Skeletal muscle cell (primary cell): ENCODE measurements at places on chromosomes 7 and 10.
A peak's percentile ranks its signal among the peaks of the same experiment; 100 is the strongest.

GRCh38 chr7:1058821-1059199 is 14.5 kb downstream of the GPR146 start:
- no peak for DNase-seq

- DNase-seq: no peak
Observed at GRCh38 chr7:77352665-77353406, 63.3 kb downstream of the GSAP start.

- DNase-seq: no peak
Observed at GRCh38 chr10:98446151-98446660, 529 bp downstream of the HPS1 start.

DNA sequence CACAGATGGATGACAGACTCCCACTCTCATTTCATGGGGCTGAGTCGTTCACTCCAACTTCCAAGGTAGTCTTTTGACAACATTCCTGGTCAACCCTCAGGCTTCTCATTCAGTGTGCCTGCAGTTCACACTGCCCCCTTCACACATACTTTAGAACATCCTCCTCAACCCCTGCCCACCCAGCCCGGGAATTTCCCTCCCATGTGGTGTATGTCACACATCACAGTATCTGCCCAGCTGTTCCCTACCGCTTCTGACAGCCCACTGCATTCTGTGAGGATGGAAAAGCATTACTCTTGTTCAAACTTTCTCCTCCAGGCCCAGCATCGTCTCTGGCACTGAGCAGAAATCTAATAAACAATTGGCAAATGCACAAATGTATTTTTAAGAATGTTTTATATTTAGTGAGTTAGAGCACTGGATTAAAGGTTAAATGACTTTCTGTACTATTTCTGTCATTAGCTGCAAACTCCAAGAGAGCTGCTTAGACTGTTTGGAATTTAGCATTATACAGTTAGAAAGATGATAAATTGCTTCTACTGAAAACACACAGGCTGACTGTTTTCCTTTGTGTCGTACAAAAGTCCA is 110.4 kb downstream of the SFMBT2 start:
- DNase-seq: peak; percentile 48

GRCh38 chr10:6068422-6068821 is 6.3 kb upstream of the IL2RA start:
- no peak for DNase-seq

DNA sequence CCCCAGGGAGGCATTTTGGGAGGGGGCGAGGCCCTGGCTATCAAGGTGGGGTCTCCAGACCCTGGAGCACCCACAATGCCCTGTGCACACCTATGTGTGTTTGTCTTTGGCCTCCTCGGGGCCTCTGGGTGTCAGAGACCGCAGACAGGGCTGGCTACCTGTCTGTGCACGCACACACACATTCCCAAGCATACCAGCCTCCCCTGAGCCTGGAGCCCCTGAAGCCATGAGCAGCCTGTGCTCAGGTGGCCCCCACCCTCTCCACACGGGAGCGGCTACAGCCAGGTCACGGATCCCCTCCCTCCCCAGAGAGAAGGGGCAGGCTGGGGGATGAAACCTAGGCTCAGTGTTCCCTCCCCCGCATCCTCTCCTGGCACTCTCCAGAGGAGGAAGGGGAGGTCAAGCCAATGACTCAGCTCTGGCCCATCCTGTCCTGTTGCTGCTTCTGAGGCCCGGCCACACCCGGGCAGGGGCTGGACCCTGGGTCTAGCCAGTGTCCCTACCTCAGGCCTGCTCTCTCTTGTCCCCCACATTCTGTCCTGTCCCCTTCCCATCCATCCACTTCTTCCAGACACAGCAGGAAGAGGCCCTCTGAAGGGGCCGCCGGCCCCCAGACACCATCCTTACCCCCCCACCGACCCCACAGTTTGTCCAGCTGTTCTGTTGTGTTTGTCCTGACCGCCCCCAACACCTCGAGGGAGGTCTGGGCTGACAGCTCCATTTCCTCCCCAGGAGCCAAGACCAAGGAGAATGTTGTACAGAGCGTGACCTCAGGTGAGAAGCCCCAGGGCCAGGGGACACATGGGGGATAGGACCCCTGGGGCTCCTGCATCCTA is 720 bp downstream of the SNCG start:
- DNase-seq: no peak

- DNase-seq: no peak
Observed at GRCh38 chr10:123143162-123143824, 4.6 kb upstream of the HMX2 start.

- DNase-seq: no peak
Observed at GRCh38 chr10:3524086-3524960, 260.7 kb downstream of the KLF6 start.

- no peak for DNase-seq
Observed at GRCh38 chr10:81215498-81215897, 659.5 kb upstream of the NRG3 start.

DNA sequence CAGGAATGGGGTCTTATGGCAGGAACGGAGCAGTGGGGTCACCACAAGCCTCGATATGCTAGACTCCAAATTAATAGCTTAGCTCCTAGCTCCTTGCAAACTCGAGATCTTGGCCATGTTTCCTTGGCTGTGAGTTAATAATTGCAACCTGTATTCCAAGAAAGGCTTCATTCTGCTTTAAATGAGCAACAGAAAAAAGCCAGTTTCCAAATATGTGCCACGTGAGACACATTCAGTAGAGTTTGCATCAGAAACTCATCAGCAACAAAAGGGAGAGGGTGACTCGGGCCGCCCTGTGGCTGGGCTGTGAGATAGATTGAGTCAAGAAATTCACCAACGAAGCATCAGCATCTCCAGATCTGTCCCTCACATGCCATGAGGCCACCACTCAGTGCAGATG is 112.0 kb downstream of the NPTX2 start:
- no peak for DNase-seq

- no peak for DNase-seq
Observed at GRCh38 chr10:79890469-79890868, 58.4 kb downstream of the SFTPD start.

GRCh38 chr7:75966190-75966961 is 28.0 kb downstream of the TMEM120A start:
- DNase-seq: peak; percentile 56

GRCh38 chr7:133778472-133778871 is 348.7 kb upstream of the LRGUK start:
- DNase-seq: no peak

- DNase-seq: no peak
Observed at GRCh38 chr10:14491811-14492210, 161.1 kb upstream of the FRMD4A start.

DNA sequence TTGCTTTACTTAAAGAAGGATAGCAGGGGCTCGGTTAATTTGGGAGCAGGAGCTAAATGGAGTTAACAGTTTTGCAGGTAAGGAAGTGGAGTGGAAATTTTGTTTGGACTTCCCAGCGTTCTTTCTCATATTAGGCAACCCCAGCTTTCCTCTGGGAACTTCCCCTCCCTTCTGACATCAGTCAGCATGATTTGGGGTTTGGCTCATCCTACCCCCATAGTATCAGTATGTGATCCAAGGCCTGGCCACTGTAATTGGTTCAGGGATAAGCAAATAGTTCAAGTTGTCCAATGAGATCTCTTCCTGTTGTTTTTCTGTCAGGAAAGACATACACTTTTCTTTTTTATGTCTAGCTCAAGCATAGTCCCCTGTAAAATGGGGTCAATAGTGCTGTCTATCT is 125.6 kb upstream of the CDK6 start:
- DNase-seq: no peak

GRCh38 chr10:89550509-89550908 is 15.1 kb upstream of the SLC16A12 start:
- no peak for DNase-seq

DNA sequence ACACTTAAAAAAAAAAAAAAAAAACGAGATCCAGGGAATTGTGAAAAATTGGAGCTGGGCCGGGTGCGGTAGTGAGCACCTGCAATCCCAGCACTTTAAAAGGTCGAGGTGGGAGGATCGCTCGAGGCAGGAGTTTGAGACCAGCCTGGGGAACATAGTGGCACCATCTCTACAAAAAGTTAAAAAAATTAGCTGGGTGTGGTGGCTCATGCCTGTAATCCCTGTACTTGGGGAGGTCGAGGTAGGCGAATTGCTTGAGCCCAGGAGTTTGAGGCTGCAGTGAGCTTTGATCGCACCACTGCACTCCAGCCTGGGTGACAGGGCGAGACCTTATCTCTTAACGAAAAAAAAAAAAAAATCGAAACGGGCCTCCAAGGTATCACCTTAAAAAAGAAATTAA is 2.0 kb downstream of the CLDN4 start:
- no peak for DNase-seq

DNA sequence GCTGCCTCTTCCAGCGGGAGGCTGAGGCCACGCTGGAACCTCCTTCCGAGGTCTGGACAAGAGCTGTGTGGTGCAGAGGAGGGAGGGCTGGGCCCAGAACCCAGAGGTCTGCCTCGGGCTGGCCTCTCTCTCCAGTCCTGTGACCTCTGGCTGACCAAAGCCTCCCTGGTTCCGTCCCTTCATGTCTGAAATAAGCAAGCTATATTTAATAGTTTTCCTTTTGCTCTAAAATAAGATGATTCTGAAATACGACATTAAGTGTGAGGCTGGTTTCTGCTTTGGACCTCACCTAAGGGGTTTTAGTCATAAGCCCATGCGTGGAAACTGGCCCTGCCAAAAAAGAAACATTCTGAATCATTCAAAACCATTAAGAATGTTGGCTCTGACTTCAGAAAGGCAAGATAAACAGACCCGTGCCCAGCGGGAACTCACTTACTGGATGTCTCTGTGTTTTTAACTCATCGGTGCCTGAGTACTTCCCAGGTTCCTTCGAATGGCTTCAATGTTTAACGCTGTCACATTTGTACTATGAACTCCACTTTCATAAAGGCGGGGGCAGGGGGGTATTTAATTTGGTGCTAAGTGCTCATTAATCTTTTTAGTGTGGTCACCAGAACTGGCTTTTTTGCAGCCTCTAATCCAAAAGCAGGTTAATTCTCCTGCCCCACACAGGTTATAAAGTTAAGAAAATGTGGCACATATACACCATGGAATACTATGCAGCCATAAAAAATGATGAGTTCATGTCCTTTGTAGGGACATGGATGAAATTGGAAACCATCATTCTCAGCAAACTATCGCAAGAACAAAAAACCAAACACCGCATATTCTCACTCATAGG is 157.5 kb upstream of the KLF14 start:
- DNase-seq: peak; percentile 92

DNA sequence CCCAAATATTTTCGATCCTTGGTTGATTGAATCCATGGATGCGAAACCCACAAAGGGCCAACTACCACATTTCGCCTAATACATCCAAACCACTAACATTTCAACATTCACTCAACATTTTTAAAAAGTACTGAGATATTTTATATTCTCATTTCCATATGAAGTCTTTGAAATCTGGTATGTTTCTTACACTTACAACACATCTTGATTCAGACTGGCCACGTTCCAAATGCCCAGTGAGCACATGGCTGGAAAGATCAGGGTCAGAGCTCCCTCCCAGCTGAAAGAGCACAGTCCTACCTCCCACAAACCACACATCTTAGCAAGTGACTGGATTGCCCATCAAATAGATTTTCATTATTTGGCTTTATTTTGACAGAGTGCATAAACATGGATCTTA is 18.9 kb downstream of the NCAPG2 start:
- DNase-seq: no peak

GRCh38 chr7:23474094-23474828 is 4.0 kb upstream of the IGF2BP3 start:
- DNase-seq: peak; percentile 91

- no peak for DNase-seq
Observed at GRCh38 chr7:47690902-47691558, 109.1 kb upstream of the TNS3 start.

- DNase-seq: no peak
Observed at GRCh38 chr10:18793951-18794350, 134.7 kb downstream of the ARL5B start.

DNA sequence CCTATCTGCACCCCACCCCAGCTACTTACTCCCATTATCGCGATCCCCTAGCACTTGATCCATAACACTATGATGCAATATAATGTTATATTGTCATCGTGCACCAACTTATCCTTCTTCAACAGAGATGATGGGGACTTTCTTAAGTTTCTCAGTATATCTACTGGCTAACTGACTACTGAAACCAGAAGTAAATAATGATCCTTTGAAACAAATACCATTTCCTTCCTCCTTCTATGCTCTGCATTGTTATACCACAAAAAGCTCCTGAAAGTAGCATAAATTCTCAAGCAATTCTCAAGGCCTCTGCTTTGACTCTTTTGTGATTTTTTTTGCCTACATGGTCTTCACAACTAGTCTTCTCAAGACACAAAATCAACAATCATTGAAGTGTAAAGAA is 68.9 kb downstream of the HTR7 start:
- no peak for DNase-seq

DNA sequence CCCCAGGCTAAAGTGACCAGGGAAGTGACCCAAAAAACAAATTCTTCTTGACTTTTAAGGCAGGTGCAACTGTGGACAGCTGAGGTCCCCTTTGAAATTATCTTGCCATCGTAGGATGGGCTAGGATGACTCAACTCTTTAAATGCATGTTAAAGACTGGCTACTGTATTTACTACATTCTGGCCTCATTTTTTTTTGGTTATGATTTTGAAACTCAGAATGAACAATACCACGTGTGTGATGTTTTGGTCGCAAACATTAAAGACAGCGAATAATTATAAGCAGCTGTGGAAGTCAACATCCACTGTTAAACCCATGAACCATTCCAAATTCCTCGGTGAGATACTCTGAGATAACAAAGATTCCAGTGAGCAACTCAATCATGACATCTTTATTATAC is 1.2 kb upstream of the SLC13A4 start:
- no peak for DNase-seq

DNA sequence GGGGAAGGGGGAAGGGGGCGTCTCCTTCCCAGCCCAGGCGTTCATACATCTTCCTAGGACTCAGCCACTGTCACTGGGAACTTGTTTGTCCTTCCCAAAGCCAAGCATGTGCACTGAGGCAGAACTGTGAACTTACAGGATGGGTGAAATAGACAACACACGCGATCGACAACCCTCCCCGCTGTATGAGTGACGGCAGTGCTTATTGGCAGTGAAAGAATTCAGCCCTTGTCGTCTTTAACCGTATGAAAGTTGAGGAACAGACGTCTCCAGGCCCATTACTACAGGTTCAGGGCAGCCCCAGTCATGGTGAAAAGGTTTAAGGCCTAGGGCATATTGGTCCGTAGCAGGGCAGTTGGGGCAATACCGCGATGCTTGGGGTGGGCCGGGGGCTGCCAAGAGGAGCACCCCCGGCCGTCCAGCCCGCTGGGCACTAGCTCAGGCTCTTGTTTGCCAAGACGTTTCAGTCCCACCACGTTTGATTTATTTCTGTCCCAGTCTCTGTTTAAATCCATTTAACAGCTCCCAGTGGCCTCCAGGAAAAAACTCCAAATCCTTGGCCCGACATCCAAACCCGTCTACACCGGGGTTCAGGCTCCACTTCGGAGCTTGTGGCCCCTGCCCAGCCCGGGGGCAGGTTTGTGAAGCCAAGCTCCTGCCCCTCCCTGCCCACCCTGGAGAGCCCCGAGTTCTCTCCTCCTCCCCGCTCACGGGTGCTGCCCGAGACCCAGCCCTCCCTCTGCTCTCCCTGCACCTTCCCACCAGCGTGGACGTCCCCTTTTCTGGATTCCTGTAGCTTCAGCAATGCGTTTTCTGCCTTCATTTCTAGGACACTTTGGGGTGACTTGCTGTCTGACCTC is 159.8 kb downstream of the DNAJB6 start:
- no peak for DNase-seq
